ENCODE measurements at places on chromosomes 7 and 10. TPM values are rescaled to one million over a fixed set of nuclear protein-coding genes. Genes with fewer than 3 reads are reported as not detected.

The SYT15 gene
- total RNA-seq, result 0.79 TPM

The TCERG1L gene
- 0.99 TPM for total RNA-seq

The DLX6 gene
- total RNA-seq, result 0.20 TPM

The SMIM30 gene
- 41.8 TPM for total RNA-seq

The DRGX gene
- 0.20 TPM for total RNA-seq

The GLRX3 gene
- total RNA-seq, result 38.0 TPM

The IDI2 gene
- total RNA-seq, result not detected

The GSTK1 gene
- 64.1 TPM for total RNA-seq

The ENTPD1 gene
- total RNA-seq, result 26.0 TPM

The MRPS33 gene
- 27.4 TPM for total RNA-seq

The GRB10 gene
- total RNA-seq, result 26.9 TPM

The PARD3 gene
- total RNA-seq, result 72.5 TPM

The COBL gene
- total RNA-seq, result 11.9 TPM

The GNB2 gene
- 69.4 TPM for total RNA-seq

The XRCC2 gene
- 3.6 TPM for total RNA-seq

The ZNF800 gene
- 26.0 TPM for total RNA-seq

The SPDYE6 gene
- not detected for total RNA-seq

The ACTL6B gene
- total RNA-seq, result not detected

The PDZD8 gene
- total RNA-seq, result 20.9 TPM

The HSPB1 gene
- 95.8 TPM for total RNA-seq

The SEMA3A gene
- total RNA-seq, result 26.9 TPM

The NCOA4 gene
- total RNA-seq, result 291 TPM

The CYTH3 gene
- total RNA-seq, result 23.2 TPM

The NEUROG3 gene
- total RNA-seq, result not detected

The DDC gene
- total RNA-seq, result not detected

The NUTM2E gene
- total RNA-seq, result 0.20 TPM

The FFAR4 gene
- 1.6 TPM for total RNA-seq

Data from skin of body (tissue), 3 donors.